ENCODE measurements at places on chromosomes 4 and X.
A peak's percentile ranks its signal among the peaks of the same experiment; 100 is the strongest.

DNA sequence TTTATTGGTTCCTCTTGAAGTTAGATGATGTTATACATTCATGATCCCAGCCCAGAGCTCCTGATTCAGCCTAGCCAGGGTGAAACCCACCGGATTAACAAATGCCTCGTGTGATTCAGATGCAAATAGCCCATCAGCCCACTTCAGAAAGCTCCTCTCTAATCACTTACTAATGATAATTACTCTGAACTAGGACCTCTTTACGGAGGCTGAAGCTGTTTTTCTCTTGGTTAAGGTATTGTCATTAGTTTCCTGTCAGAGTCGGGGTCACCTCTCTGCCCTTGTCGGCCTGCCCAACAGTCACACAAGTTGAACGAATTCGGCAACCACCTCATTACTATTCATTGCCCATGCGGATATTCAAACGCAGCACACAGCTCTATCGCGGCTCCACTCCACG, 36.6 kb downstream of the ZFP42 start:
- DNase-seq = peak; percentile 47

DNA sequence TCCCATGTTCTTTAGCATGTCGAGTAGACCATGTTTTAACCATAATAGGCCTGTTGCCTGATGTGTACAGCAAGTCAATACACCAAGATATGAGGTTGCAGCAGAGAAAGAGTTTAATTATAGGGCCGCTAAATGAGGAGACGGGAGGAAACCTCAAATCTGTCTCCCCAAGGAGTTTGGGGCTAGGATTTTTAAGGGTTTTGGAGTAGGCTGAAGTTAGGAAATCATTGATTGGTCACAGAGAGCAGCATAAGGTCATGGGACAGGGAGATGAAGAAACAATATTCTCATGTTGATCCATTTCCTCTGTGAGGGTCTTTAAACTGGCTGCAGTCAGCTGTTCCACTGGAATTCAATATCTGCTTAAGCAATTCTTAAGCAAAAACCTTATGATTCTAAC, 160.2 kb upstream of the GALNT7 start:
- no peak for DNase-seq

GRCh38 chr4:6150046-6150735, 50.2 kb downstream of the JAKMIP1 start:
- DNase-seq = no peak

DNA sequence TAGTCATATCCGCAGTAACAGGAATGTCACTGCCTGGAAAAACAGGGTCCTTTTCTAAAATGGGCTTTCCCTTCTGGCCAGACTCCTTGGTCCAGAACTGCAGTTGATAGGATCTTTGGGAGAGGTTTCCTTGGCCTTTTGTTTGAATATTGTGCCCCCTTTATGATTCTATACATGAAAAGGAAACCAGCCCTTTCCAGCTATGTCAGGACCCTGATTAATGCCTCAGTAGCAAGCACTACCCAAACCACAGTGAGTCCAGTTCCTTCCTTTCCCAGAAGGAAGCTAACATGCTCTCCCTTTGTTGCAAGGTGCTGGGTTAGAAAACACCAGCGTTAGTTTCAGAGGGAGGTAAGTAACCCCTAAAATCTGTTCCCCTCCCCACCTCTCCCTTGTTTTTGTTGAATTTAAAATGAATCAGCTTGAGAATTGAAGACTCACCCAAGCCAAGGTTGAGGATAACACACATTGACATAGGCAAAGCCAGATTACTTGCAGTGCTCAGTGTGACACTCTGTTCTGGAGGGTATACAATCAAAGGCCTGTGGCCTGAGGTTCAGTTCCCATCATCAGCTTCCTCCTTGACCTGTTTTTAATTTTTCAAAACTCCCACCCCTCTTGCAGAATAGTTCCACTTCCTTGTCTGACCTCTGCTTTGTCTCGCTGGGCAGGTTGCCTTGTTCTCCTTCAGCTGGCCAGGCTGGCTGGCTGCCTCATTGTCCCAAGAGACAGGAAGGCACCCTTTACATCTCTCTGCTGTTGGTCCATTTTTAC, 87.6 kb upstream of the PLAC1 start:
- no peak for DNase-seq

DNA sequence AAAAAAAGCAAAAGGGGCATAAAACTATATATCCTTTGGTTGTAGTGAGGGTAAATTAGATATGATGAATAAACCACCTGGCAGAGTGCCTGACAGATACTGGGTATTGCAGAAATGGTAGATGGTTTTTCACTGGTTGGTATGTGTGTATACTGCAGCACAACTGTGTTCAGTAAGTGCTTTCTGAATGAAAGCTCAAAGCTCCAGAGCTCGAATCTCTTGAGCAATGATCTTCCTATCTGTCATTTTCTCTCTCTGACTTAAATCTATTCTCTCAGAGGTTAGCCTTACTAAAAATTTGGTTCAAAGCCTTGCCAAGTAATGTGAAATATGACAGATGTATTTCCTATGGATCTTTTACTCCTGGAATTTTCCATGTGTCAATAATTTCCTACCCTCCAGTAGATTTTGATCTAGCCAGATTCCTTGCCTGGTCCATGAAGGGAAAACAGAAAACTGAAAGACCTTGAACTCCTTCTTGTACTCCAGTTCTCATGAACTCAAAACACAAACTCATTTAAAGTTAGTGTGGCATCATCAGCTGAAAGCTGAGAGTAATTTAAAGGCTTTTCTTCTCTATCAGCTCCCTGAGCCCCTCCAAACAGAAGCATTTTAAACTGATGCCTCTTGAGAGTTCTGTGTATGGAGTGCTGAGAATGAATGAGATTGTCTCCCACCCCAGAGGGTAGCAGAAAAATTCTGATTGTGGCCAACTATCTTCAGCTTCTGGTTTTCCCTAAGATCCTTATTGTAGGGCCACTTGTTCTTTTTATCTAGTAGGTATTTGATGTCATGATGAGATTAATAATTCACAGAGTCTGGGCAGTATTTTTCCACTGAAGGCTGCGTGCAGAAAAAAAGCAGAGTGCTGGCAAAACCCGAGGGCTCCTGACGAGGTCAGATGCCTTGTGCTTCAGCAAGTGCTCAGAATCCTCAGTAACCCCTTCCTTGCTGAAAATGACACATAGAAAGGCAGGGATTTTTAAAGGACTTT, 363.4 kb upstream of the BOD1L1 start:
- DNase-seq = no peak

DNA sequence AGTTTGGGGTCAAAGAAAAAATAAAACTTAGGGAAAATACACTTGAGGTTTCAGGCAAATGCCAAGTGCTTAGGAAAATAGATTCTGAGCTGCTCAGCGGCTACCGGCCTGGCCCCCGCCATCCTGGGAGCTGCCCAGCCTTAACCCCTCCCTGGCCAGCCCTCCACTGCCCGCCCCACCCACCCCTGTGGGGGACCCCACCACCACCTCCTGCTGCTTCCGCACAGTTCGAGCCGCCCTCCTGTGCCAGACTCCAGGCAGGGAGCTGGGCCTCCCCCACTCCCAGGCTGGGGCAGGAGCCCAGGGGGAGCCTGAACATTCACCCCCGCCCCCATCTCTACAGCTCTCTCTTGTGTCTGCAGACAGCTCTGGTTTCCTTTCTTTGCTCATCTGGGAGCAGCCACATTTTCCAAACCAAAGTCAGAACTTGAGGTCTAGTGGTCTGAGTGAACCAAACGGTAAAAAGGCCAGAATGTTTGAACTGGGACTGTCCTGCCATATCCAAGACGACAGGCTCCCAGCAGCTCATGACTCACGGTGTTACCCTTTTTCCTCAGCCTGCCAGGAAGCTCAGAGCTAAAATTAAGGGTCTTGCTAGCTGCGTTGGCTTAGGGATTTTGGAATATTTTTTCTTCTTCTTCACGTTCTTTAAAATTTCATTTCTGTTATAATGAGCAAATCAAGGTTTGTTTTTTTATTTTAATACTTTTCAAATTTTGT, 4.7 kb upstream of the FGFR3 start:
- no peak for DNase-seq

DNA sequence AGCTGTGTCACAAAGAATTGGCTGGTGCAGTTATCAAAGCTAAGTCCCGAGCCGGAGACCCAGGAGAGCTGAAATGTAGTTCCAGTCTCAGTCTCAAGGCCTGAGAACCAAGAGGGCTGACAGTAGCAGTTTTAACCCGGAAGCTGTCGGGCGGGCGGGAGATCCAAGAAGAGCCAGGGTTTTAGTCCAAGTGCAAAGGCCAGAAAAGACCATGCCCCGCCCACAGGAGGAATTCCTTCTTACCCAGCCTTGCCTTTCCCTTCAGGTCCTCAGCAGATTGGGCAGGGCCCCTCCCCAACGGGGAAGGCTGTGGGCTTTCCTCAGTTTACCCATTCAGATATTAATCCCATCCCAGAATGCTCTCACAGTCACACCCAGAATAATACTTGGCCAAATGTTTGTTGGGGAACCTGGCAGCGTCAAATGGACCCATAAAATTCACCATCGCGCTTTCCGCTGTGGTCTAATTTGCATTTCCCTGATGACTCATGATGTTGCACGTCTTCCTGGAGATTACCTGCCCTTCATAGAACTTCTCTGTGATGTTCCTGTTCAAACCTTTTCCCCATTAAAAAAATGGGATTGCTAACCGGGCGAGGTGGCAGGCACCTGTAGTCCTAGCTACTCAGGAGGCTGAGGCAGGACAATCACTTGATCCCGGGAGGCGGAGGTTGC, 16.2 kb downstream of the MAEA start:
- no peak for DNase-seq

- DNase-seq = no peak
These were observed 89.2 kb downstream of the NHS start for GRCh38 chrX:17464194-17464593.

GRCh38 chr4:85210353-85210752, 243.9 kb upstream of the WDFY3 start:
- DNase-seq = no peak

Data from HAP-1 (cell line).